CD8-positive, alpha-beta memory T cell (primary cell): ENCODE measurements at places on chromosomes 3 and 15. TPM values are rescaled to one million over a fixed set of nuclear protein-coding genes. Genes with fewer than 3 reads are reported as not detected.

DNA sequence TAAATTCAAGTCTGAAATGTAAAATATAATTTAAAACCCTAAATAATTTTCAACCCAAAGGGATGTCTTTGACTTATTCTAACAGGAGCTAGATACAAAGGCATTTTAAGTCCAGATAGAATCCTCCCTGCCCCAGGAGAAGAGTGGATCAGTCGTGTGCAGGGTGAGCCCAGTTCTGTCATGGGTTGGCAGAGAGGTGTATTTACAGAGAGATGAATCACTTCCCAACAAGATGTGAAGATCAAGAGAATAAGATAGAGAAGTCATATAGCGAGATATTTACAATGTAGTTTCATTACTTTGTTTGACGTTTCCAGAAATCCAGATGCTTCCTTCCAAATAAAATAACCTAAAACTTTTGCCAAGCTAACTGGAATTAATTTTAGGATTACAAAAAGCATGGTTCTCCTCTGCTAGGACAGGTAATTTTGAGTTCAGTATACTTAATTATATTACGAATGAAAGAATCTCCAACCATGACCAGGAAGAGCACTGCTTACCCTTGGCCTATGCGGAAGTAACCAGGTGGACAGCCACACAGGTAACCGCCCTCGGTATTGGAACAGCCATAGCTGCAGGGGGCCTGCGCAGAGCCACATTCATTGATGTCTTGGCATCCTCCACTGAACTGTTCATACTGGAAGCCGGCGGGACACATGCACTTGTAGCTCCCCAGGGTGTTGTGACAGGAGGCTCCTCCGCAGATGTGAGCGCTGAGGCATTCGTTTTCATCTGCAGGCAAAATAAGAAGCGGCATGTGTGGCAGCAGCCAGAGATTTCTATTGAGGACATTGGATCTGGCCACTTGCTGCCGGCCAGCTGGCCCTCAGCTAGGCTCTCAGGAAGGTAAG, 84.0 kb downstream of the DUT start:
- no peak for DNase-seq

GRCh38 chr3:79521221-79521848, 246.5 kb downstream of the ROBO1 start:
- no peak for DNase-seq

DNA sequence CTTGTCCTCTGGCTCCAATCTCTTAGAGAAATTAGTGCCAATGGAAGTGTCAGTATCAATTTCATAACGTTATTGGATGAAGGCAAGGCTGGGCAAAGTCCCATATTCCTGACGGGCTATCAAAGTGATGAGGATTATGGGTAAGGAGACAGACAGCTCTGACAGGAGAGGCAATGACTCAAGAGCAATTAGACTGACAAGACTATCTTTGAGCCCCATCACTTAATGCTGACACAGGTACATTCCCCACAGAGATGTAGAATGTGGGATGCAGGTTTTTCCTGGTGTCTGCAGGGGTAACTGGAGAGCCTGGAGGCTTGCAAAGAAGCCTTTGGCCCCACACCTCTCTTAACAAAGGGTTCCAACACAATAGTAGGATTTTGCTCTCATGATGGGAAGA, 208.3 kb downstream of the NTRK3 start:
- DNase-seq = no peak

SNURF gene
- total RNA-seq = 22.8 TPM

AHSG gene
- not detected for total RNA-seq

XCR1 gene
- total RNA-seq = not detected

- no peak for DNase-seq
These were observed 24.0 kb downstream of the PSTPIP1 start for GRCh38 chr15:77018796-77019505.

DNA sequence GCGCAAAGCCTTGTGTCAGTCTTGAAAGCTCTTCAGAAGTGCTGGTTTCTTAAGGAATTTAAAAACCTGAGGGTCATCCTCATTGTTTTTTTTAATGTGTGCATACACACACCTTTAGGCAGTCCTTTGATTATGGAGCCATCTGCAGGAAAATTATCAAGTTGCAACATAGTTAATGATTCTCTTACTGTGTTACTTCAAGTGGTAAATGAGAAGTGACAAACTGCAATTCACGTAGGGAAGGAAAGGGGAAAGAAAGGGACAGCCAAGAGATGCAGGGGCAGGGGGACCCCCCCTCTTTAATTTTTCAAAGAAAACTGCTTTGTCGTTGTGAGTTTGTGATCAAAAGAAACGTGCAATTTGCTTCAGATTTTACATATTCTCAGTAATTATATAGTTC, 162.4 kb upstream of the CGNL1 start:
- DNase-seq = no peak

DNA sequence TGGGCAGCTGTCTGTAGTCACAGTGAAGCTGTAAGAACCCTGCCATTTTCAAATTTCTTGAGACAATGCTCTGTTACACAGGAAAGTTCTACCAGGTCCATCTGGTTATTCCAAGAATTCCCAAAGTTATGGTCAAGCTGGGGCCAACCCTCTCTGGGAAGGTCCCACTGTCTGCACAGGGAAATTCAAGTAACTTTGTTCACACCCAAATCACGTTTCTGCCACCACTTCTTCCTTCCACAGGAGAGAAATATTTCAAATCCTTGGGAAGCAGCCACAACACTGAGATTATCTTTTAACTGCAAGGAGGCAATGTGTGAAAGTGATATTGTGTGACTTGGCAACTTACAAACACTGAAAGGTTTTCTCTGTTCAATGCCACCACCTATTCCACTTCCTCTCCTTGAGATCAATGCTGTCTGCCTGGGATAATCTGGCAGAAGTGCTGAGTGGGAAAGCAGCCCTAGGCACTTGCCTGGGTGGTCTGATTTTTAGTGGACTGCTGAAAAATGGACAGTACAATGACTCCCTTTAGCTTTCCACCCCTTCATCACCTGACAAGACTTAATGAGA, 5.6 kb downstream of the SCAMP2 start:
- no peak for DNase-seq

DNA sequence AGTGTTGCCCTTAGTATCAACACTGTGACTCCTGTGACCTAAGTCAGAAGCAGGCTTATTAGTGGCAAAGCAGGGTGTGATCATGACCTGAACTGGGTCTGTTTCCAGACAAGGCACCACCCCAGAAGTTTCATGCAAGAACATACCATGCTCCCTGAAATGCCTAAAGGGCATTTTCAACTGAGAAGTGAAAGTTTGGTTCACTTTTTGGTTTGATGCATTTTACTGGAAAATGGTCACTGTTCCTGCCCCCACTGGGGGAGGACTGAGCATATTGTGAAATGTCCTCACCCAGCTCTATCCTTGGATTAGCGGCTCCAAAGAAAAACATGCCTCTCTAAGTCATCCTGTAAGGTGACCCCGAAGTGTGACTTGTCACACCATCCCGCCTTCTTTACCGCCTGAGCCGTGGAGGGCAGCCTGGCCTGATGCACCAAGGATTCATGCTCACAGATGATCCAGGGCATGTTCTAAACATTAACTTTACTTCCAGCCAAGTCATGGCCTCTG, 3.1 kb upstream of the FAM240A start:
- no peak for DNase-seq

GRCh38 chr3:62625268-62625667, 249.9 kb downstream of the CADPS start:
- DNase-seq = no peak

CCRL2 gene
- 2.7 TPM for total RNA-seq

HCLS1 gene
- 197 TPM for total RNA-seq

CEMIP gene
- not detected for total RNA-seq

SPATA12 gene
- not detected for total RNA-seq

DNA sequence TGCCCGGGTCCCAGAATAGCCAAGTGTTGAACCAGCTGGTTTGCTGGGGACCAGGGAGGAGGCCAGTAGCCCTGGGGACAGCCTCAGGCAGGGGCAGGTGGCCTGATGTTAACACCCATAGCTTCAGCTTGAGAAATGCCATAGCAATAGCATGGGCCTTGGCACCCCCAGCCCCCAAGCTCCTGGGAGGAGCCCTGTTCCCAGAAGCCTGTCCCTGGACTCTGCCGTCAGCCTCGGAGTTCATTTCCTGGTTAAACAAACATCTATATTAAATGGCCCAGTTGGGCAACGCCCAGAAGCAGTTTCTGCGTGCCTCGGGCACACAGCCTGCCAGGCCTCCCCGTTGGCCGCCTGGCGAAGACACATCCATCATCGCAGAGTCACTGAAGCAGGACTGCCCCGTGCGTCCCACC, 58.2 kb downstream of the FGD5 start:
- peak; percentile 42 for DNase-seq

ALS2CL gene
- total RNA-seq = 0.84 TPM

- no peak for DNase-seq
These were observed 66.3 kb upstream of the LRIG1 start for GRCh38 chr3:66567077-66567476.

DNA sequence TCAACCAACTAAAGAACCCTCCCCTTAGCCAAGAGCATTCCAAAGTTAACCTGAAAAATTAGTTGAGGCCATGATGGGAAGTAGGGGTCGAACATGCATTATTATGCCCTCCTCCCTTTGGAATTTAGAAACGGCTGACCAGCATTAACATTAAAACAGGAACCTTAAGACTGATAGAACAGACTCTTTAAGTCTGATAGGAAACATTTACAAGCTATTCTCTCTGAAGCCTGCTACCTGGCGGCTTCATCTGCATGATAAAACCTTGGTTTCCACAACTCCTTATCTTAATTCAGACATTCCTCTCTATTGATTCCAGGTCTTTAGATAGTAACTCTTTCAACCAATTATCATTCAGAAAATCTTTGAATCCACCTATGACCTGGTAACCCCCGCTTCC, 331.0 kb downstream of the CGGBP1 start:
- DNase-seq = no peak

RPL22L1 gene
- 217 TPM for total RNA-seq

- no peak for DNase-seq
These were observed 105.0 kb downstream of the CLASP2 start for GRCh38 chr3:33613041-33613440.

GOLGA6D gene
- not detected for total RNA-seq

NANOGP8 gene
- total RNA-seq = not detected

DNA sequence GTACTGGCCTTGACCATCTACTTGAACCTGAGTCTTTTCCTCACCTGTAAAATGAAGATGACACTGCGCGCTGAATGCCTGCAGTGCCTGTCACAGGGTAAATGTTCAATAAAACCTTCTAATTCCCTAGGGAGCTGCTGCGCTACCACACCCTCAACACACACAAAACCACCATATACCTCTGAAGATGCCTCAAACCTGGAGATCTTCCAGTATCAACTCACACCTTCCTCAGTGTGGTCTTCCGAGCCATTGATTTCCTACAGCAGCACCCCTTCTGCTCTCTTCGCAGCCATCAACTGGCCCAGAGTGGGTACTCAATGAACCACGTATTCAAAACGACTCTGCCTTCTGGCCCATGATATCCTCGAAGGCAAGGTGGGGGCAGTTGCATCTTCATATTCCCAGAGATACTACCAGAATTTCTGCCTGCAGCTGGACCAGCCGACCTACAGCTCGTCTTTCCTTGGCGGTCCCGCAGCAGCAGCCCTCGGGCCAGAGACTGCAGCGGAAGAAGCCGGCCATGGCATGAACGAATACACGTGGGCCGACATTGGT, 695 bp downstream of the RPL32 start:
- no peak for DNase-seq

- no peak for DNase-seq
These were observed 436.8 kb downstream of the MFSD1 start for GRCh38 chr3:159238646-159239045.

GRCh38 chr15:80558631-80559319, 136.3 kb upstream of the ABHD17C start:
- DNase-seq = no peak

GRCh38 chr3:156037356-156037755, 83.0 kb upstream of the KCNAB1 start:
- no peak for DNase-seq

DNA sequence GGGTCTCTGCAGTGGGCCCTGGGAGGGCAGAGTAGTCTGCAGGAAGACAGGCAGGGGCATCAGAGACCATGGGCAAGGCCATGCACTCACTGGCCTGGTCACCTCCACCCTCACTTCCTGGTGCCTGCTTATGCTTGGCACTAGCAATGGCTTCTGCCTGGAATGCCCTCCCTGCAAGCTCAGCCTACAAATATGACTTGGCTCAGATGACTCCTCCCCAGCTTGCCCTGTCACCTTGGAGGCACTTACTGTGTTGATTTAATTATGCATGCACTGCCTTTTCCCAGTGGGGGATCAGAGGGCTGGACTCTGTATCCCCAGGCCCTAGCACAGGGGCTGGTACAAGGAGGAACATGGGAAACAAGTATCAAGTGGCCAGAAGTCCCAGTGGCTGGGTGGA, 7.8 kb downstream of the C3orf18 start:
- DNase-seq = no peak

GRCh38 chr3:134483195-134483900, 2.4 kb downstream of the ANAPC13 start:
- DNase-seq = no peak

GRCh38 chr3:70640481-70640880, 328.0 kb upstream of the MDFIC2 start:
- DNase-seq = no peak

DNA sequence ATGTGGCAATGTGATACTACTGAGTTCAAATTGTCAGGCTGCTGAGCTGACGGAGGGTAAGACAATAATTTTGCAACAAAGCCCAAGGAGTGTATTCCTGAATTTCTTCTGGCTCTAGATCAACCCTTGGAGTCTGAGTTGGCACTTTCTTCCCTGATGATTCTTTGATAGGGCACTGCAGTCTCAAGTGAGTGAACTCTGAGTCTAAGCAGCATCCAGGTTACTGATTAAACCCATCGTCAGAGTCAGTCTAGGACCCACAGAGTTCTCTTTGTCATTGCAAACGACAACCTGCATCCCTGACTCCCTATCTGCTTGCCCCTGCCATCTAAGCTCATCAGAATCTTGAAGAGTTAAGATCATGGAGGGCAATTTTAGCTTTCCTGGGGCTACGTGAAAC, 58.6 kb downstream of the MME start:
- no peak for DNase-seq

GRCh38 chr15:53586799-53587198, 172.7 kb downstream of the WDR72 start:
- DNase-seq = no peak

CCDC54 gene
- not detected for total RNA-seq

DNA sequence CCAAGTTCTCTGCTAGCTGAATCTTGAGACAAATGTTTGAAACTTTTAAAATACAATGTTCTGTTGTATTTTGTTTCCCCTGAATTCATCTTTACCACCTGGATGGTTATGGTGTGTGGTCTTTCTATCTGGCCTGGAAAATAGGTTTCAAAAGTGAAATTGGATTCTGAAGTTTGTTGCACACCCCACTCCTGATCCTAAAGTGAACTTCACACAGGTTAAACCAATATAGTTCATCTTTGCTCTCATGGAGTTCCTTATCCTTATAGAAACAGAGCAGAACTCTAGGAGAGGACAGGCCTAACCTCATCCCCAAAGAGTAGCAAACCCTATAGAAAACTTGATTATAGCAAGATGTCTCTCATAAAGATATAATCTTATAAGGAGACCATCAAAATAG, 179.4 kb upstream of the BCL6 start:
- DNase-seq = no peak

DNA sequence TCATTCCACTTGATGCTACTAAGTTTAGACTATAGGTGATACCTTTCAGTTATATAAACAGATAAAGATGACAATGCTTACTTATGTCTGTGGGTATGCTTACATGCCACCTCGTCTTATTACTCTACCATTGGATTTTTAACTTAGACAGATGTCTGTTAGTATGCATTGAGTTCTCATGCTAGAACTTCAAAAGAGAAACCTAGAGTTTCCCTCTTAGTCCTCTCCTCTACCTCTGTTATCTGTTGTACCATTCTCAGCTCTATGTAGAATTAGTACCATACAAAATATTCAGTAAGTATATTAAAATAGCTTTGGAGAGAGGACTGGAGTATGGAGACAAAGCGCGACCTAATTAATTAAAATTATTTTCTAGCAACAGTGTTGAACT, 111.3 kb downstream of the BBX start:
- DNase-seq = no peak

SLC28A1 gene
- total RNA-seq = not detected
